Sigmoid colon (tissue), 7 donors: ENCODE measurements at places on chromosomes 11 and 22.
A peak's percentile ranks its signal among the peaks of the same experiment; 100 is the strongest.

- DNase-seq, result peak; percentile 67
These were observed 20.7 kb downstream of the TNKS1BP1 start for GRCh38 chr11:57303990-57304579.

- DNase-seq, result no peak
These were observed 1.6 kb downstream of the OR10G7 start for GRCh38 chr11:124039557-124039956.

- no peak for DNase-seq
These were observed 791.8 kb downstream of the CNTN5 start for GRCh38 chr11:99812516-99812915.

- no peak for DNase-seq
These were observed 186.2 kb downstream of the SPON1 start for GRCh38 chr11:14148653-14149273.

GRCh38 chr11:57792060-57792541, 30.5 kb downstream of the CTNND1 start:
- DNase-seq, result peak; percentile 80

GRCh38 chr22:23969071-23969470, 2.4 kb downstream of the DDTL start:
- DNase-seq, result peak; percentile 46

DNA sequence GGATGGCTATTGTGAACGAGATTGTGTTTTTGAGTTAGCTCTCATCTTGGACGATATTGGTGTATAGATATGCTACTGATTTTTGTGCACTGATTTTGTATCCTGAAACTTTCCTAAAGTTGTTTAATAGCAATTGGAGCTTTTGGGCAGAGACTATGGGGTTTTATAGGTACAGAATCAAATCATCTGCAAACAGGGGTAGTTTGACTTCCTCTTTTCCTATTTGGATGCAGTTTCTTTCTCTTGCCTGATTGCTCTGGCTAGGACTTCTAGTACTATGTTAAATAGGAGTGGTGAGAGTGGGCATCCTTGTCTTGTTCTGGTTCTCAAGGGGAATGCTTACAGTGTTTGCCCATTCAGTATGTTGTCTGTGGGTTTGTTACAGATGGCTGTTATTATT, 8.9 kb upstream of the SCGB1D1 start:
- no peak for DNase-seq

GRCh38 chr22:25174888-25175411, 24.7 kb upstream of the CRYBB3 start:
- no peak for DNase-seq

- peak; percentile 75 for DNase-seq
These were observed at the start of gene TRIM34 for GRCh38 chr11:5624489-5625279. TSS of gene TRIM34 (plus strand) at chr11:5625001. CDS start at chr11:5632332, 7,331 bp downstream.

- no peak for DNase-seq
These were observed 383.7 kb downstream of the TMEM135 start for GRCh38 chr11:87421422-87421821.

- DNase-seq, result no peak
These were observed 65.5 kb upstream of the ARHGAP20 start for GRCh38 chr11:110777775-110778174.

DNA sequence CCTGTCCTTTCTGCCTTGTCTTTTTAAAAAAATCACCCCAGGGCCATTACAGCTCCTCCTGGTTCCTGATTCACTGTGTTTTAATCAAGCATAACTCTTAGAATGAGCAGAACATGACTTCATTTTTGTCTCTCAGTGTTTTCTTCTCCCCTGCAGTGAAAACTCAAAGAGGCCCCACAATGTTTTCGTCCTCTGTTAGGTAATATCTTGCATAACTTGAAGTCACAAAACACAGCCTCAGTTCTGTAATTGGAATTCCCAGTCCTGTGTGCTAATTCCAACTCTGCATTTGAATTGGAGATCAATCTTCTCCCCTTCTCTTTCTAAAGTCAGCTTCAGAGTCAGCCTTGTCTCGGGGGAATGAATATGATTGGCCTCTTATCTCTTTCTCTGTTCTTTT, 186.5 kb upstream of the NAV2 start:
- DNase-seq, result no peak

- no peak for DNase-seq
These were observed 19.2 kb upstream of the FNBP4 start for GRCh38 chr11:47786373-47786772.

GRCh38 chr11:46736146-46736545, 17.1 kb downstream of the F2 start:
- no peak for DNase-seq

DNA sequence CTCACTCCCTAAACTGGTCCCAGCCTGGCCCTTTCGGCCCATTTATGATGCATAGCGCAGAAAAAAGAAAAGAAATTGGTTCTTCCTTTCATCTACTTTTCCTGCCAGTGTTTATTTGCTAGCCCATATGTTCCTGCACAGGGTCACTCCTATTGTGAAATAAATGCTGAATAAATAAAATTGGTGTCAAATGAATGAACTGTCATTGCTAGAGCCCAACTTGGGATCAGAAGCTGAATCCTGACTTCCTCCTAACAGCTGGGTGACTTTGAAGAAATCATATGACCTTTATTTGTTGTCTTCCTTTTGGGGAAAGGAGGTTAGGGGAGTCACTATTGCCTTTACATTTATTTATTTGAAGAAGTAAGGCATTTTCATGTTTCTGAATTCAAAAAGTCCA, 92.0 kb downstream of the PRR5L start:
- DNase-seq, result no peak

- DNase-seq, result no peak
These were observed 80.6 kb downstream of the KCNJ1 start for GRCh38 chr11:128786507-128786906.

- DNase-seq, result no peak
These were observed 12.1 kb downstream of the TRIM51 start for GRCh38 chr11:55895216-55895615.

DNA sequence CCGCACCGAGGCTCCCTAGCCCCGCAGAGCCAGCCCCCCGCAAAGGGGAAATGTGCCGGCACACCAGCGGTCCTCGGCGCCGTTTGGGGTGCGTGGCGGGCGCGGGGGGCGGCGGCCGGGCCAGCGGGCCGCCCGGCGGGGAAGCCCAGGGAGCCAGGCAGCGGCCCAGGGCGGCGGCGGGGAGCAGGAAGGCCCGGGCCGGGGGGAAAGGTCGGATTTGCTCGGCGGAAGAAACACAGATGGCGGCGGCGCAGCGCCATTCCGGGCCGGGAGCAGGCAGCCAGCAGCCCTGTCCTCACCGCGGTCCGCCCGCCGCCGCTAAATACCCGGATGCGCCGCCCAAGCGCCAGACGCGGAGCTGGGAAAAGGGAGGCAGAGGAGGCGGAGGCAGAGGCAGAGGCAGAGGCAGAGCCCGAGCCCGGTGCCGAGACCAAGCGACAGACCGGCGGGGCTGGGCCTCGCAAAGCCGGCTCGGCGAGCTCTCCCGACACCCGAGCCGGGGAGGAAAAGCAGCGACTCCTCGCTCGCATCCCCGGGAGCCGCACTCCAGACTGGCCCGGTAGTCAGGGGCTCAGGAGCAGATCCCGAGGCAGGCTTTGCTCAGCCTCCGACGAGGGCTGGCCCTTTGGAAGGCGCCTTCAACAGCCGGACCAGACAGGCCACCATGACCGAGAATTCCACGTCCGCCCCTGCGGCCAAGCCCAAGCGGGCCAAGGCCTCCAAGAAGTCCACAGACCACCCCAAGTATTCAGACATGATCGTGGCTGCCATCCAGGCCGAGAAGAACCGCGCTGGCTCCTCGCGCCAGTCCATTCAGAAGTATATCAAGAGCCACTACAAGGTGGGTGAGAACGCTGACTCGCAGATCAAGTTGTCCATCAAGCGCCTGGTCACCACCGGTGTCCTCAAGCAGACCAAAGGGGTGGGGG, 2.6 kb upstream of the GCAT start:
- DNase-seq, result peak; percentile 96

GRCh38 chr11:28878025-28878424, 769.8 kb downstream of the METTL15 start:
- DNase-seq, result no peak

DNA sequence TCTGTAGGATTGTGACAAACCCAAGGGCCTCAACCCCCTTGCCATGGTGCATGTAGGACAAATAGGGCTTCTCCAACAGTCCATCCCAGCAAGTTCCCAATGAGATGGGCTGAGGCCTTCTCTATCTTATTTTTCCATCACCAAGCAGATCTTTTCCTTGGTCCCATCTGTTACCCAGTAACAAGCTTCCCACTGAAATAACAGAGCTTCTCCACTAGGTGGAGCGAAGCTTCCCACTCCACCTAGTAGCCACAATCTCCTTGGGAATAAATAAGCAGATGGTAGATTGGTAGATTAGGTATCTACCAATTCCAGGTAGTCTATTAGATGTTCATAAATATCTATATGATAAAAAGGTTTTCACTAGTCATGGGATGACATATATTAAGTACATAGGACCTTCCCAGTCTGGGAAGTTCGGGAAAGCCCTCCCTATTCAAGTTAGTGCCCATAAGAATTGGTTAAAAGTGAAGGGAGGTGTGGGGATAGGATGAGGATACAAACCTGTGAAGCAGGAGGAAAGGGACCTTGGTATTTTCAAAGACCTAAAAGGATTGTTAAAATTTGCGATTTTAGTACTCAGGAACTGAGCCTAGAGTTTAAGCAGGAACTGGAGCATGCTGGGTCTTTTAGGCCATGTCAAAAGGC, 5.9 kb upstream of the OR52L1 start:
- no peak for DNase-seq
